ENCODE measurements at places on chromosomes 16 and 17.

GRCh38 chr17:75539967-75540729 is 14.7 kb downstream of the LLGL2 start:
- no peak for DNase-seq

DNA sequence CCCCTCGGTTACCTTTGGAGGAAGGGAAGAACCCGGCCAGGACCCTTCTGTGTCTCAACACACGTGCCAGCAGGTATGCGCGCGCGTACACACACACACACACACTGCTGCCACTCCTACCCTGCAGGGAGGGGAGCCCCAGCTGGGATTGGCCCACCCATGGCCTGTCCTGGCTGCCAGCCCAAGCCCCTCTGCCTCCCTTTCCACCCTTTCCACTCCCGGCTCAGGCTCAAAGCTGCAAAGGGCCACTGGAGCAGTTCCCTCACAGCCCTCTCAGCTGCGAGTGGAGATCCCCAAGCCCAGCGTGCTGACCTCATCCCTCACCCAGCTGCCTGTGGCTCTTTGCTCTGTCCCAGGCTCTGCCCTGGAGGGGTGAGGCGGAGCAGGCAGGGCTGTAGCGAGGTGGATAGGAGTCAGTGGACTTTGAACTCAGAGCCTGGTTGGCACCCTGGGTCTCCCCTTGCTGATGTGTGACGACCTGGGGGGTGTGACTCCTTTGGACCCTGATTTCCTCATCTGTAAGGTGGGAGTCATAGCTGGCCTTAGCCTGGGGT is 14.5 kb downstream of the KIF19 start:
- no peak for DNase-seq

DNA sequence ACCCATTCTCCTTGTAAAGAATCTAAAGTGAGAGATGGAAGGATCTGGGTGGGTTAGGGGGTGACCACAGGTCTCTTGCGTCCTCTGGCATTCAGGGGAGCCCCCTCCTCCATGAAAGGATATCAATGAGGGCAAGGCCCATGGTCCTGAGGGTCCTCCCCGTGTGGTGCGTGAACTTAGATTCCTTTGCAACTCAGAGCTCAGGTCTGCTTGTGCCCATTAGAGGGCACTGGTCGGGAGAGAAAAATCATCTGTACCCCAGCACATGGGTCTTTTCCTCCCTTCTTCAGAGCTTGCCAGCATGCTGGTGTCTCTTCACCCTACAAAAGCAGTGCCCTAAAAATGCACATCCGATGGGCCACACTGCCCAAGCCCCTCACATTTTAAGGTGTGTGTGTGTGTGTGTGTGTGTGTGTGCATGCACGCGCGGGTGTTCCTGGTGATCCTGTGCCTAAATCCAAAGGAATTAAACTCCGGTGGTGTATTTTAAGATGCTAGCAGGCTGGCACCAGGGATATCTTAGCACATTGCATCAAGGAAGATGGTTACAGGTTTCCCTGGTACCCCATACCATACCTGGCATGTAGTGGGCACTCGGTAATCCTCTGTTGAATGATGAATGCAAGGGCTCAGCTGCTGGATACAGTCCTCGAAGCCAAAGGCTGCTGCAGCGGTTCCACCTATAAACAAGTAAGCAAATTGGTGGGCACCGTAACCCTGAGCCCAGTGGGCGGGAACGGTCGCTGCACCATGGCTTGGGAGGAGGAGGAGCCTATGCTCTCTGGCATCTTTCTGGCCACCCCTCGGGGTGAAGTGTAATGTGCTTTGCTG is 4.7 kb downstream of the C1QTNF1 start:
- no peak for DNase-seq

GRCh38 chr17:76497979-76498875 is 3.0 kb downstream of the RHBDF2 start:
- DNase-seq: no peak

Data from type B pancreatic cell (in vitro differentiated cells).